ENCODE measurements at places on chromosomes 6 and 20.

DNA sequence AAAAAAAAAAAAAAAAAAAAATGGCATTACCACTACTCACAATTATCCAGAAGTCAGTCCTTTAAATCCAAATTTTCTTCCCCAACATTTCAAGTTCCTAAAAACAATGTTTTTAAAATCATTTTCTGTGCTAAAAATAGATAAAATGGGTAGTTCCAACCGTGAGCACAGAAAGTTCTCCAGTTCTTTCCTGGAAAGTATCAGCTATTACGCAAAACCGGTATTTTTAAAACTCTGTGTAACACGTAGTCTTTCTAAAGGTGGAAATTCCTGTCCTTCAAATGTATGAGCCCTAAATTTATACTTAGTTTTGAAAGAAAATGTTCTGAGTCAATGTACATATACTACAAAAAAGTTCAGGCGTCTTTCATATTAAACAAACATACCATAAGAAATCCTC, 83.5 kb upstream of the SCAF8 start:
- no peak for DNase-seq

GRCh38 chr6:148530394-148530953, 187.8 kb downstream of the SASH1 start:
- DNase-seq, result no peak

GRCh38 chr20:571754-572441, 28.3 kb upstream of the CSNK2A1 start:
- no peak for DNase-seq

- DNase-seq, result no peak
These were observed 929.9 kb upstream of the EPHA7 start for GRCh38 chr6:94349227-94349626.

- DNase-seq, result no peak
These were observed 60.9 kb downstream of the PYGB start for GRCh38 chr20:25308671-25309394.

DNA sequence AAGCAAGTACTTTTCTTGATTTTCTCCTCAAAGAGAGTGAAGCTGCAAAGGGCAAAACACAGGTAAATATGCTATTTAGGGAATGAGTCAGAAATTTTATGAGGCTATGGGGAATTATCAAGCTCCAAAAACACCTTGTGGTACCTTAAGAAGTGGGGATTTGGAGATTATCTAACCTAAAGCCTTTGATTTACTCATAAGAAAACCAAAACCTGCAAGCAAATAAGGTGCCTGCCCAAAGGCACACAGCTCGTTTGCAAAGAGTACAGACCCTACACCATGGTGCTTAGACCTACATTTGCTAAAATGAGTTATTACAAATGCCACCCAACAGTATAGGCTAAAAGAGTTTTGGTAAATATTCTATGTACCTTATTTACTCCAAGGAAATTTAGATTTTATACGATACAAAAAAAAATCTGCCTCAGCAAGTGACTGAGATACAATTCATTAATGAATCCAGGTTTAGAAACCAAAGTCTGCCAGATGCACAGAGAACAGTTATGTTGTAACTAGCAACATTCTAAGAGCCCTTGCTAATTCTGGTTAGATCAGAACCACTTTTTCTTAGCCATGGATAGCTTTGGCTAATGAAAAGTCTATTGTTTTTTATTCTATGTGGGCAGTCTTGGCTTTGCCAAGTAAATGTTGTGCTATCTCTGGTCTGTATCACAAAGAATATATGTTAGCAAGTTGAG, 101.5 kb downstream of the KHDC1L start:
- no peak for DNase-seq

GRCh38 chr6:109491207-109491938, 8.4 kb upstream of the ZBTB24 start:
- DNase-seq, result no peak

- DNase-seq, result no peak
These were observed 266.2 kb upstream of the ADGRB3 start for GRCh38 chr6:68368845-68369244.

GRCh38 chr20:49710971-49711666, 2.6 kb downstream of the B4GALT5 start:
- no peak for DNase-seq

- DNase-seq, result no peak
These were observed 517 bp downstream of the ACTL10 start for GRCh38 chr20:33667245-33667675.

DNA sequence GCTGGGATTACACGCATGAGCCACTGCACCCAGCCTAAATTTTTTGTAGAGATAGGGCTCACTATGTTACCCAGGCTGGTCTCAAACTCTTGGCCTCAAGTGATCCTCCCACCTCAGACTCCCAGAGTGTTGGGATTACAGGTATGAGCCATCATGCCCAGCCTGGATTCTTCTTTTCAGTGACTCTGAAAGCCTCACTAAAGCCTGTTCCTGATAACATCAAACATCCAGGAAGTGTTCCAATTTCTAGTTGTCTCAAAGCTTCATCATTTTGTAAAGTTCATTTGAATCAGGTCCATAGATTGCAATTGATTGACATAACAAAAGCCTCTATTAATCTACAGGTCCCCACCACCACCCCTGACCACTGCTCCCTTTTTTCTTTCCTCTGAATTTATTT, 29.2 kb upstream of the CHMP4B start:
- no peak for DNase-seq

DNA sequence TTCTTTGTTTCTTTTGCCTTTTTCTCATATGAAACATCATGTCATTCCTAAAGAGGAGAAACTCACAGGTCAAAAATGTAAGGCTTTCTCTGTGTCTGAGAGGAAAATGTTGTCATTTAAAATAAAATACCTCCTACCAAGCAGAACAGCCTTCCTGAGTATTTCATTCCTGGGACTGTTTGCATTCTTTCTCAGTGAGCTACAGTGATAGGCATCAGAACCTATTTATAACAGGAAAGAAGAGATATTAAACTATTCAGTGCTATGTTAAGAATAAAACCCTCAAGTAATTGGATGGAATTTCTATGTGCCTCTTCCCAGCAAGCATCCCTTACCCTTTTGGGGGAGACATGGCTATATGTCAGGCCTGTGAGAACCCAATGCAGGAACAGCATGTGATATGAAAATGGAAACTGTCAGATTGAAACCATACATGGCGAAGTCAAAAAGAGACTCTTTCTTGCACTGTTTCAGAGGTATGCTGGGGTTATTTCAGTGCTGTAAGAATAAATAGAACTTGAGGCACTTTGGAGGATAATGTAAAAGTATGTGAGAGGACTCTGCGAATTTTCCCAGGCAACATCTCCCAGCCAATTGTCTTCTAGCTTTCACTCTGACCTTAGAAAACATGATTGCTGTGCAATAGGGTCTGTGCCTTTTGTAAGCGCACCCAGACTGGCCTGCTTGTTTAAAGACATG, 133.8 kb upstream of the CCN2 start:
- no peak for DNase-seq

GRCh38 chr20:54692168-54692887, 216.9 kb downstream of the DOK5 start:
- DNase-seq, result no peak

- DNase-seq, result no peak
These were observed 29.6 kb upstream of the SMIM26 start for GRCh38 chr20:18537651-18538050.

GRCh38 chr6:47737406-47737805, 39.0 kb downstream of the ADGRF4 start:
- DNase-seq, result no peak

- no peak for DNase-seq
These were observed 93.4 kb upstream of the SLC2A12 start for GRCh38 chr6:134145786-134146185.

- no peak for DNase-seq
These were observed 97.3 kb downstream of the ANKRD60 start for GRCh38 chr20:58131151-58131550.

DNA sequence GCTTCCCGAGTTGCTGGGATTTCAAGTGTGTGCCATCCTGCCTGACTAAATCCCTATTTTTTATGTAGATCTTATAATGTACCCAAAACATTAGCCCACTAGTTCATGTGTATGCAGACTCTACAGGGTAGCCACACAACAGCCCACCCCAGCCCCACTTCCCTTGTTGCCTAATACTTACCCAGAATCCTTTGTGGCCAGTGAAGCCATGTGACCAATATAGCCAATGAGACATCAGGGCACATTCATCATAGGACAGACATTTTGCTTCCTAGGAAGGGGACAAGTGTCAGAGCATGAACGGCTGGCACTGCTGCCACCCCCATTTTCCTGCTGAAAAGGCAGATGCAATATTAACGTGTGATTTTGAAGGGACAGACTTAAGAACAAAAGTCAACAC, 36.0 kb upstream of the TCP11 start:
- DNase-seq, result no peak

DNA sequence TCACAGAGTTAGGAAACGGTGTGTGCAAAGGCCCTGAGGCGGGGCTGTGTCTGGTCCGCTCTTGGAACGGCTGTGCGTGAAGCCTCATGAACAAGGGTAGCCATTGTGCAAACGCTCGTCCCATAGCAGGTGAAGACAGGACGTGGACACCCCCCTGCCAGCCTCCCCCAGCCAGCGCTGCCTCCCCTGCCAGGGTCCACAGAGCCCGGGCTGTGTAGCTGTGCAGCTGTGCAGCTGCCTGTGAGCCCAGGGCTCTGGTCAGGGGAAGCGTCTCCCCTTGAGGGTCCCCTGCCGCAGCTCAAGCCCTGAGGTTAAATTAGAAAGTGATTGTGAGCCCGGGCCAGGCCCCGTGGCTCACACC, 139.4 kb downstream of the TAF4 start:
- no peak for DNase-seq

- no peak for DNase-seq
These were observed 47.8 kb downstream of the MYH7B start for GRCh38 chr20:35003211-35004031.

DNA sequence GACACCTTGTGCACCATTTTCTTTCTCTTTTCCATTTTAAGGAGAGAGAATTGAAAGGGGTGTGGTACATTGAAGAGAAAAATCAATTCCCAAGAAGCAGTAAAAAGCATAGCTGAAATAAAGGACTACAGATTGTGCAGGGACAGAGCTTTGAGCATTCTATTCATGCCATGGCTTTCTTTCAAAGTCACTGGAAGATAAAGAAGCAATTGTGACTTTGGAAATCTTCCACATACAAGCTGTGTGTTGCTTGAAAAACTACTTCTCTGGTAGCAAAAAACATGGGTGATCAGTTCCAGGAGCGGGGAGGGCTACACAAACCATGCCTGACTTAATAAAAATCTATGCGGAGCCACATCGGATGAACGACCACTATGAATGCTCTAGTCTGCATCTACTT, 230.2 kb upstream of the THEMIS start:
- DNase-seq, result no peak

GRCh38 chr6:46510651-46511050, 19.4 kb upstream of the RCAN2 start:
- no peak for DNase-seq

DNA sequence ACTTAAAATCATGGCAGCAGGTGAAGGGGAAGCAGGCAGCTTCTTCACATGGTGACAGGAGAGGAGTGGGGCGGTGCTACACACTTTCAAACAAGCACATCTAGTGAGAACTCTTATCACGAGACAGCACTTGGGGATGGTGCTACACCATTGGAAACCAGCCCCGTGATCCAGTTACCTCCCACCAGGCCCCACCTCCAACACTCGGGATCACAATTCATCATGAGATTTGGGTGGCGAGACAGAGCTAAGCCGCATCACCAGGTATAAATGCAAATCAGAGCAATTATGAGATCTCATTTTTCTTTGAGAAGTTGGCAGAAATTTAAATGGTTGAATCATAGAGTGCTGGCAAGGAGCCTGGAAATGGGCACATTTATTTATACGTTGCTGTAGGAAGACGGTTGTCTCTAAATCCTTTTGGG, 31.4 kb downstream of the IGF2R start:
- no peak for DNase-seq

DNA sequence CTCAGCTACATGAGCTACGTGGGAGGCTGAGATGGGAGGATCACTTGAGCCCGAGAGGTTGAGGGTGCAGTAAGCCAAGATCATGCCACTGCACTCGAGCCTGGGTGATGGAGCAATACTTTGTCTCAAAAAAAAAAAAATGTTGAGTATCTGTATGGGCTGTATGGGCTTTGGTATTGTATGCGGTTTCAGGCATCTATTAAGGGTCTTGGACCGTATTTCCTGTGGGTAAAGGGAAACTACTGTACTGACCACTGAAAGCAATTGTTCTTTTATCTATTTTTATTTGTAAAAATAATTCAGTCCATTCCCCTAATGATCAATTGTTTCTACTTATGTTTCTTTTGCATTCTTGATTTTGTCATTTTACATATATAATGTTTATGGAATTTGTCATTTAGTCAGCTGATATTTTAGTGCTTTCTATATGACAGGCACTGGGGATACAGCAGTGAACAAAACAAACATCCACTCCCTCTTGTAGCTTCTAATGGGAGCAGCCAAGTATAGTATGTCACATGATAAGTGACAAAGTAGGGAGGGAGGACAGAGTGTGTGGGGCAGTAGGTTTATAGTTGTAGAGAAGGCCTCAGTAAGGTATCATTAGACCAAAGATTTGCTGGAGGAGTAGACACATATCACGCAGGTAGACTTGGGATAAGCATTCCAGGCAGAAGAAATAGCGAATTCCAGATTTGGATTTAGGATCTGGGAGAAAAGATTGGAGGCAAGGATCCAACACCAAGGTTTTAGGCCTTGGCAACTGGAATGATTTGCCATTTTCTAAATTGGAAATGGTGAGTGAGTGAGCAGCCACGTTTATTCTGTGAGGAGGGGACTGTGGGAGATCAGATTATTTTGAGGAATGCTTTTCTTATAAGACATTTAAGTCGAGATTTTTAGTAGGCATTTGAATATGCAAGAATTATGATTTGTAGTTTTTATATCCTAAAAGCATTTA, 6.0 kb downstream of the PCMT1 start:
- DNase-seq, result no peak

DNA sequence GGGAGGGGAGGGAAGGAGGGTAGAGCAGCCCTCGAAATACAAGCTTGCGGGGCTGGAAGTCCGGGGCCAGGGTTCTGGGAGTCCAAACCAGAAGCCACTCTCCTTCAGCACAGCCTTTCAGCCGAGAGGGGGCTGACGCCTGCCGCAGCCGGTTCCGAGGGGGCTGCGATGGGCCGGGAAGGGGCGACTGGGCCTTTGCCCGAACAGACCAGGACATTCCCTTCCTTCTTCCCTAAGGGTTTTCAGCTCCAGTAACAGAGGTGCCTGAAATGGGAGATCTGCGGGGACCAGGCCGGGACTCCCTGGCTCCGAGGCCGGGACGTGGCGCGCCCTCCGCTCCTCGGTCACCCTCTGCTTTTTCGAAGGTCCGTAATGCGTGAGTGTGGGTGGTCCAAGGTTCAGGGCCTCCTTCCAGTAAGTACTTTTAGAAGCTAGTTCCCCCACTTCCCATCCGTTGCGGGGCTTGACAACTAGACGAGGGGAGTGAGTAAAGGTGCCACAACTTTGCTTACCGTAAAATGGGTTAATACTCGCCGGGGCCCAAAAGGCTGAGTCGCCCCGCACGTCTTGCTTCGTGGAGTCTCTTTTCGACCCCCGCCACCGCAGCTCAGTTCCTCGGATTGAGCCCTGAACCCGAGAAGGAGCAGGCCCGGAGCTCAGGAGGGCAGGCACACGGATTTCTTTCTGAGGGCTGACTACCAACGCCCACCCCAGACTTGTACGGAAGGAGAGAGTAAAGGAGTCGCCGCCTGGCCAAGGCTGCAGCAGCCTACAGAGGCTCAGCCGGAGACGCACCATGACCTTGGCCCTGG, 2.9 kb upstream of the OLIG3 start:
- no peak for DNase-seq

GRCh38 chr20:13199279-13199678, 21.8 kb upstream of the ISM1 start:
- DNase-seq, result no peak

- no peak for DNase-seq
These were observed 118.9 kb downstream of the MACROD2 start for GRCh38 chr20:14114065-14114704.

- no peak for DNase-seq
These were observed 322.0 kb upstream of the SOX4 start for GRCh38 chr6:21271428-21272155.

All from GF-D8 (cell line).